Inflammatory macrophage treated with lipopolysaccharide for 1 hour (primary cell): ENCODE measurements at places on chromosomes 1 and 21.

GRCh38 chr21:45281411-45282282 is 6.0 kb downstream of the POFUT2 start:
- DNase-seq = no peak

DNA sequence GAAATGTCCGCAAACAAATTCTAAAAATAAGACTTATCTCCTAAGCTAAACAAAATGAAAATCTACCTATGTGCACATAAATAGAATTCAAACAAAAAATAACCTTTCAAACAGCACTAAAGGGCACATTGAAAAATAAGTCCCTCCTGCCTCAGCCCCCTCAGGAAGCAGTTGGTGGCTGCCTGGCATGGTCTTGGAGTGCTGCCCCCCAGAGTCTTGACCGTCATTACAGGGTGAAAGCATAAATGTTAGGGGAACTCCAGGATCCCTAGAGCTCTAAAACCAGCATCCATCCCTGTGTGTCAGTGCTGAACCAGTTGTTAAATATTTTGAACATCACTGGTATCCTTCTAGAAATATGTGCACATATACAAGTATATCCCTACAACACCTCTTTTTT is 6.5 kb upstream of the NPL start:
- DNase-seq = no peak

DNA sequence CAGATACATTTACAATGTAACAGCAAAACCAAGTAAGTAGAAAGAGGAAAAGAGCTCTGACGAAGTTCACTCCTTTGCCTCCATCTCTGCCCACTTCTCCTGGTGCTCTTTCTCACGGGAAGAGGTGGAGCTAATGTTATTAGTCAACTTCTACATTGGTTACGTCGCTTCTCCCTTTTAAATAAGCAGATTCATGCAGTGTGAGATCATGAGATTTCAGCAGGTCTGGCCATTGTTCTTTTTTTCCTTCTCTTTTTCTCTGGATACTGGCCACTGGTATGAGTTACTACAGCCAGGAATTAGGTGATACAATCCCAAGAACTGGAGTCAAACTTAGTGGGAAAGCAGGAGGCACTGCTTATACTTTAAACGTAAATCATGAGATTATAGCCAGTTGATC is 207.1 kb downstream of the AKT3 start:
- DNase-seq = peak; percentile 71

DNA sequence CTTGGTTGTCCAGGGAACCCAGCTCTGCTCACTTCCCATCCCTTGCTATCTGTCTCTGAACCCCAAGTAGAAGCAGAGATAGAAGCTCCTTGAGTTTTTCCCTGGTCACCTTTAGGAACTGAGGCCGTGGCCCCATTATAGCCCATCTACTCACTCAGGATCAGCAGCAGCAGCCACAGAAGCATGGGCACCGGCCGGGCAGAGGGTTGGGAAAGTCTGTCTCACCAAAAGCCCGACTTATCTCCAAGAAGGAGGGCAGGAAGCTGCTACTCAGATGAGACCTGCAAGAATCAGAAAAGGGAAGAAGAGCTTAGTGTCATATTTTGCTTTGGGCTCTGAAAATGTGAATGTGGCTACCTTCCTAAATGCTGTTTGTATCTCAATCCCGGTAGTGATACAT is 264 bp downstream of the FCRL3 start:
- DNase-seq = no peak

DNA sequence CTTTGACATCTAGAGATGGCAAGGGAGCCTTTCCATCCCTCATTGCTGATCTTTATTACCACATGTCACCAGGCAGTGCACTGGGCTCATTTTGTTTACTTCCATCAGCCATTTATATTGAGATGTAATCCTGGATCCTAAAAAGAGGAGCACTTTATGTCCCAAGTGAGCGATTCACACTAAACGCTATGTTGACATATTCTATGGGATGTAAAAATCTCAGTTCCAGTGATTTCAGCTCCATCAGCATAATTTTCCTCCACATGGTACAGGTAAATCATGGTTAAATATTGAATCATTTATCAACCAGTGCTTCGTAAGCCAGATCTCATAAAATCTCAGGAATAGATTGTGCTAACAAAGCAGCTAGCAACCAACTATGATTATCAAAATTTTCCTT is 634.8 kb upstream of the PLXNA2 start:
- no peak for DNase-seq

GRCh38 chr1:101452825-101453224 is 216.0 kb downstream of the S1PR1 start:
- DNase-seq = no peak

- DNase-seq = peak; percentile 79
These were observed 529 bp upstream of the PRMT2 start for GRCh38 chr21:46634966-46635323.

GRCh38 chr1:81129366-81129765 is 671.4 kb upstream of the ADGRL2 start:
- no peak for DNase-seq

DNA sequence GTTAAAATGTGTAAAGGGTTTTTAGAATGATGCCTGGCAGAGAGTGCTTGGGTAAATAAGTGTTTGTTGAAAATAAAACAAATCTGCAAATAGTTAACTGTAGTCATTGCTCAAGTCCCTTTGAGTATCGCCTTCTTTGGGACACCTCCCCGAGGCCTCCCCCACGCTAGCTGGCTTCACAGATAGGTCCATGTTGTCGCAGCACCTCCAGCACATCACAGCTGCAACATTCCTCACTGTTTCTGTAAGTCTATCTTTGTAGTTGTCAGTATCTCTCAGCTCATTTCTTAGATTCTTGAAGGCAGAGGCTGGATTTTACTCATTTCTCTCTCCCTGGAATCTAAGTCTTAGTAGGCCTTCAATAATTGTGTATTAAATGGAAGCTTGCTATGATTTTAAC is 1.6 kb upstream of the STUM start:
- DNase-seq = no peak

DNA sequence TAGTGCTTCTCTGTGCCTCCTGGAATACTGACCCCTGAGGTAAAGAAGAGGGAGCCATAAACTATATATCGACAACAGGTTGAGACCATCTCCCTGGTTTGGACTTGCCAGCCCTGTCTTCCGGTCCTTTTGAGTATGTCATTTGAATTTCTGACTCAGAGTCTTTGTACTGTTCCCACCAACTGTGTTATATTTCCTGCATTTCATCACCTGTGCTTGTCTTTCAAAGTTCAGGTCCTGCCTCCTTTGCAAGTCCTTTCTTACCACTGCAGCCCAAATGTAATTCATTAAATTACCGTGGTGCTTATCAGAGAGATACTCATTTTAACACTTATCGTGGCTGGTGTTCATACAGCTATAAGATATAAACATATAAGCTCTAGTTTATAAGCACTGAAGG is 10.7 kb downstream of the AK5 start:
- DNase-seq = no peak

DNA sequence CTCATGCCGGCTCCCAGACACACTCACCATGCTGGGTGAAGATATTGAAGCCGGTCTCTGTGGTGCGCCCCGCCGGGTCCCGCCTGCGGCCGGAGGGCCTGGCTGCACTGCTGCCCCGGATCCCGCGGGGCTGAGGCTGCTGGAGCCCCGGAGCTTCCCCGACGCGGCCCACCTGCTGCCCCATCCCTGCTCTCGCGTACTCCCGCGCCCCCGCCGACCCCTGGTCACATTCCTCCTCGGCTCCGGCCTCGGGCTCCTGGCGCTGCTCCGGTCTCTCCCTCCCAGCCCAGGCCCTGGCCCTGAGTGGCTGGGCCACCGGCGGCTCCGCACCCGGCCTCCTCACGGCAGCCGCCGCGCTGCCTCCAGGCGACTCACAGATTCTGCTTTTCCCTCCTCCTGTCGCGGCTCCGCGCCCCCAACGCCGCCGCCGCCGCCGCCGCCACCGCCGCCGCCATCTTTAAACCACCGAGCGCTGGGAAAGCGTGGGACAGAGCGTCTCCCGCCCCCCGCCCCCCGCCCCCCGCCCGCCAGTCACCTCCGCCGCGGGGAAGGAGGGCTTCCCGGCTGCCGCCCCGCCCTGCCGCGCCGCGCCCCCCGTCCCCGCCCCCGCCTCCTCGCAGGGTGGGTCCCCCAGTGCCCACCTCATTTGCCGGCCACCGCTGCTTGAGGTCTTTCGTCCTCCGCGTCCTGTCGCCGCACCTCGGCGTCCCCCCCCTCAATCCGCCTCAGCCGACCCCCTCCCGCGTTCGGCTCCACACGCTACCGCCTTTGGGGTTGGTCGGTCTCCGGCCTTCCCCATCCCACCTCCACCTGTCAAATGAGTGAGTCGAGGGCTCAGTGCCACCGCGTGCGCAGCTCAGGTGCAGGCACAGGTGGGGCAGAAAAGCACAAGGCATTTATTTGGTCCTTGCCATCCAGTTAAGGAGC is at the start of gene ABL2:
ABL2 (minus strand) TSS at position 464 of the 927 bp plus-strand sequence; CDS start at position 184, 280 bp downstream.
- DNase-seq = peak; percentile 46

GRCh38 chr1:178126741-178127185 is 32.9 kb downstream of the RASAL2 start:
- DNase-seq = peak; percentile 80

DNA sequence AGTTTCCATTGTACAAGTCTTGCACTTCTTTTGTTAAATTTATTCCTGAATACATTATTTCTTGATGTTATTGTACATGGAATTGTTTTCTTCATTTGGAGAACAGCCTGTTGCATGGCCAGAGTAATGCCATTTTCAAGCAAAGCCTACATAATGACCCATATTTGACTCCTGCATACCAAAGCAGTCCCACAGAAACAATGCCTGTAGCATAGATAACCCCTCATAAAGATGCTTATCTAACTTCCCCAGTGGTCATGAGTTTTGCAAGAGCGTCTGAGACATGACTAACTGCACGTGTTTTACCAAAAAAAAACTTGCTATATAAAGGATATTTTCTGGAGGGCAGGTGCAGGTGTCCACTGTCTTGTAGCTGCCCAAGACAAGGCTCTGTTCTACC is 30.3 kb upstream of the RLF start:
- peak; percentile 36 for DNase-seq

DNA sequence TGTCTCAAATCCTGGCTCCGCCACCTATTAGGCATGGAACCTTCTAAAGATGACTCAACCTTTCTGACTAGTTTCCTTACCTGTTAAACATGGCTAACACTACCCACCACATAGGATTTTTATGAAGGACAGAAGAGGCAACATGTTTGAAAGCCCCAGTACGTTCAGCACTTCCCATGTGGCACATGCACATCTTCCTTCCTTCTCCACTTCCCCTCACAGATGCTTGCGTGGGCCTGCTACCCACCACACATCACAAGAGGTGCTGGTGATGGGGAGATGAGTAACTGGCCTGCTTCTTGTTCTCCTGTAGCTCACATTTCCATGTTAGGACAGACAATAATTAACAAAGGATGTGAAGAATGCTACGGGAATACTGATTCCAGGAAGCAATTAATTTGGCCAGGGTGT is 7.1 kb downstream of the ZBTB21 start:
- DNase-seq = peak; percentile 81

- no peak for DNase-seq
These were observed 28.2 kb downstream of the STPG1 start for GRCh38 chr1:24385160-24385940.

DNA sequence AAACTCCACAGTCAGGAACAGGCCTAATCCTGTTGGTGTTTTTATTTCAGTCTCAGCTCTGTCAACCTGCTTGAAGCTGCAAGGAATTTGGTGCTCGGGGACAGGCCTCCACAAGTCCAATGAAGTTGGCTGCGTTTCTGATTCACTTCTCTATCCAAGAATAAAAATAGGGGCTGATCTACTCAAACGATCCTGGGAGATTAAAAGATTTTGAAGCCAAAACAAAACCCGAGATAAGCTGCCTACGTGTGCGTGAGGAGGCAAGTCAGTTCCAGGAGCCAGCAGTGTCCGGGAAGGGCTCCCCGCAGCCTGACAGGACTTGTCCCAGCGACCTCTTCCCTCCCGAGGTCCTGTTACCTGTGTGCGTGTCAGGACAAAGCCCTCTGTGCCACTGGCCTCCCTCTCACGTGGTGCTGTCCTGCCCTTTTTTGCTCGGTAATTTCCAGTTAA is 98.0 kb downstream of the ETS2 start:
- DNase-seq = no peak

DNA sequence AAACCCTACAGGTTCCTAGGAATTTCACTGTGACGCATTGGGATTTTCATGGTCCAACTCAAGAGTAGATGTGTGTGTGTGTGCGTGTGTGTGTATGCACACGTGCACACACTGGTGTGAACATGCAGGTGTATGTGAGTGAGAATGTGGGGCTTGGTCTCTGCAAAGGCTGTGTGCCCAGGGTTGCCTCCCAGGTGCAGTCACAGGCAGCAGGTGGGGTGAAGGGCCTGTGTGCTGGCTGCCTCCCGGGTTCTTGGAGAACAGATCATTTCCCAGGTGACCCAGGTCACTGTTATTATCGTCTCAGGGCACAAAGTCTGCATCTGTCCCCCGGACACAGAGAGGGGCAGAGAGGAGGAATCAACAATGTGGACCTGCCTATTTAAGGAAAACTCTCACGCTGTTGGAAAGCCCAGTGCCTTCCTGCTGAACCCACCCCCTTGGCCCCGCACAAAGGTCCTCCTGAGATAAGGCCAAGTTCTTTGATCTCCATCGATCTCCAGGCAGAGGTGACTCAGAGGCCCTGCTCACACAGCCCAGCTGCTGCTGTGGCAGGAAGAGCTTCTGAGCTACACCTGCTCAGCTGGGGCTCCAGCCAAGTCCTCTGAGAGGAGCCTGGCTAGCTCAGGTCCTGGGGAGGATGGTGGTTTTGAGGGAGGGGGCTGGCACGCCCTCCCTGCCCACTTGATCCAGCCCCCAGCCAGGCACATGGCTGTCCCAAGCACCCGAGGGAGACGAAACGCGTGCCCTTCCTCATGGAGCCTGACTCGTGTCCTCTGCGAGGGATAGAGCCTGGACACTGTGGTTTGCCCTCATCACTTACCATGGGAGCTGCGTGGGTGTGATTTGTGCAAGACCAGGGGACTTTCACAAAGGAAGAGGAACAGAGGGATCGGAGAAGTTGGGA is 134.0 kb upstream of the ARHGEF16 start:
- peak; percentile 94 for DNase-seq

DNA sequence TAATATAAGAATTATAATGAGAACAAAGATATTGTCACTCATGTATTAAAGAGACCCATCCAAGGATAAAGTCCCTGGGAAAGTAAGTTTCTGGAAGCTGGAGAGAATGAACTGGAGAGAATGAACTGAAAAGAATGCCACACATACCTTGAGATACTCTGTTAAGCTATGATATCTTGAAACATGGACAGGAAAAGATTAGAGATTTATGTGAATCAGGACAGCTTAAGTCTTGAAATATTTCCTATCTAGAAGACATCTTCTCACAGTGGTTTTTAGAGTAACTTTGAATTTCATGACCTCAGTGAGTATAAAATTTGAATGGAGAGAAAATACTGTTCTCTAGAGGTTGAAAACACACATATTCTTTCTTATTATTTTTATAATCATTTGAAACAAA is 201.3 kb upstream of the HMCN1 start:
- no peak for DNase-seq

DNA sequence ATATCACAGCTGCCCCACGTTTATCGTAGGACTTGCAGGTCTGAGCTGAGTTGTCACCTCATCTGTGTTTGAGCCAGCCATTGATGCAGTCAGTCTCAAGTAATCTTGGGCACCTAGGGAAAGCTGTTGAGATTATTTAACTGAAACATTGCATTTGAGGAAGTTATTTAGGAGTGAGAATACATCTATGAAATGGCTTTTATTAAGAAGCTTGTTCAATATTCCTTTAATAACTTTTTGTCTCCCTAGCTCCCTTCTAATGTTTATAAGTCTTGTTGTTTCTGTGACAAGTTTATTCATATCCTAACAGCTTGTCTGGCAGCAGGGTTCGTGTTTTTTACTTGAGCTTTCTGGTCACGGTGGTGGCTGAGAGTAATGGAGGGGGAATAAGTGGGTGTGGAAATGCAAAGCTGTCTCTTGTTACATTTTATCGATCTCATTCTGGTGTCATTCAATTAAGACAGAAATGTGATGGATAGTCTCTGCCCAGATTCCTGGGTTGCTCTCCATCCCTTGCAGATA is 555.9 kb downstream of the USP25 start:
- no peak for DNase-seq
